ENCODE measurements at places on chromosomes 7 and 10. TPM values are rescaled to one million over a fixed set of nuclear protein-coding genes. Genes with fewer than 3 reads are reported as not detected.

Gene OR2A5
- not detected for polyA plus RNA-seq

Gene CSGALNACT2
- 10.1 TPM for polyA plus RNA-seq

Gene RBP3
- polyA plus RNA-seq: not detected

Gene RSU1
- polyA plus RNA-seq: 29.6 TPM
